ENCODE measurements at places on chromosomes 13 and 19.

DNA sequence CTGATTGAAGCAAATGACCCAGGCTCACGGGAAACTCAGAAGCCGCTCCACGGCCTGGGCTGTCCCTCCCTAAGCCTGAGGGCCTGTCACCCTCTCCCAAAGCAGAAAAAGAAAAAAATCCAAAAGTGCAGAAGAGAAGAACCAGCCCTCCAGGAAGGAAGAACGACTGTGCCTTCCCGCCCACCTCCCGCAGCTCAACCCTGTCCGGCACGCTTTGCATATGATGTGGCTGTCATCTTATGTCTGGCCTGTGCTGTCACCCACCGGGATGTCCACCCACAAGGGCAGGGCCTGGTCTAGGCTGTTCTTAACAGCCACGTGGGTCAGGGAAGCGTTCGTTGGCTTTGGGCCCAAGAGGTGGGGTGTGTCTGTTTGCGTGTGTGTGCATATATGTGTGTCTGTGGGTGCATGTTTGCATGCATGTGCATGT is 13.7 kb downstream of the ZBTB7A start:
- no peak for DNase-seq

DNA sequence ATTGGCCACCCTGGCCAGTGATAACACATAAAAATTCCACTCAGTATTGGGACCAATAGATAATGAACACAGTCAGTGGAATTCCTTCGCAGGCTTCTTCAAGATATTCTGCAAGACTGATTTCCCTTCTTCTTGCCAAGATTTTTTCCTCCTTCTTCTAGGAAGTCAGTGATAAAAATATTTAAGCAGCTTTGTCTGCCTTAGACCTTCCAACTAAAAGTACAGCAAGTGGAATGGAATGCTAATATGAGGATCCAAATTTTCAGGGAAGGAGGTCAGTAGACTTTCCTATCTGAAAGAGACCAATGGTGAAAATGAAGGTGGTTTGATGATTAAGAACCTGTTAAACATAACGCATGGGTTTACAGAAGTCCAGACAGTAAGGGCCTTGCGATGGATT is 9.6 kb downstream of the STARD13 start:
- DNase-seq: no peak

GRCh38 chr13:54424344-54424743 is 1395.7 kb downstream of the OLFM4 start:
- no peak for DNase-seq

GRCh38 chr13:25218019-25218418 is 45.9 kb upstream of the AMER2 start:
- DNase-seq: no peak

- no peak for DNase-seq
These were observed 20.0 kb downstream of the CPAMD8 start for GRCh38 chr19:17006579-17006978.

DNA sequence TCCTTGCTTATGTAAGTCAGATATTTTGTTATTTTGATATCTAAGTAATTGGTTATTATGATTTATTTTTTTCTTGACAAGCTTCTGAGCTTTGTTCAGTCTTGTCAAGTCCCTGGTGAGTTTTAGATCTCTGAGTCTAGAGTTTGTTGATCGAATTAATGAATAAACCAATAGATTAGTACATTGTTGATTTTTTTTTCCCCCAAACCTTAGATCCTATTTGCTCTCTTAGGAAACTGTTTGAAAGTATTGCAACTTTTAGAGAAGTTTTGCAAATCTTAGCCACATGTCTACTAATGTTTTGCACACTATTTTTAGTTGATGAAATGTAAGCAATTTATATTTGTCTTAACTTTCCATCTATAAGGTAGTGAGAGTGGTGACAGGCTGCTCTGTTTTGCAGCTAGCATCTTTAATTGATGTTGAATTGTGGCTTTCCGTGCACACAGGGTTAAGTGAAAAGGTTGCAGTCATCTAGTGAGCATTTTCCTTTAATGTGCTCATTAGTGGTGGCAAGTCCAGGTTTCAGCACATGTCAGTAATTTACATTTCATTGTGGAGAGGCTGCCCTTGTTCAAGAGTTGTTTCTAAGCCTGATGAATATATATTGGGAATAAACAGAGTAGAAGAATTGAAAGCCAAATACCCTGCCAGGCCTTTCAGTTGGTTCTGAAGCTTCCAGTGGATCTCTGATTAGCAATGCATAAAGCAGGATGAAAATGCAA is 86.3 kb downstream of the PCCA start:
- no peak for DNase-seq

- DNase-seq: no peak
These were observed 12.5 kb downstream of the INTS6 start for GRCh38 chr13:51440381-51440780.

DNA sequence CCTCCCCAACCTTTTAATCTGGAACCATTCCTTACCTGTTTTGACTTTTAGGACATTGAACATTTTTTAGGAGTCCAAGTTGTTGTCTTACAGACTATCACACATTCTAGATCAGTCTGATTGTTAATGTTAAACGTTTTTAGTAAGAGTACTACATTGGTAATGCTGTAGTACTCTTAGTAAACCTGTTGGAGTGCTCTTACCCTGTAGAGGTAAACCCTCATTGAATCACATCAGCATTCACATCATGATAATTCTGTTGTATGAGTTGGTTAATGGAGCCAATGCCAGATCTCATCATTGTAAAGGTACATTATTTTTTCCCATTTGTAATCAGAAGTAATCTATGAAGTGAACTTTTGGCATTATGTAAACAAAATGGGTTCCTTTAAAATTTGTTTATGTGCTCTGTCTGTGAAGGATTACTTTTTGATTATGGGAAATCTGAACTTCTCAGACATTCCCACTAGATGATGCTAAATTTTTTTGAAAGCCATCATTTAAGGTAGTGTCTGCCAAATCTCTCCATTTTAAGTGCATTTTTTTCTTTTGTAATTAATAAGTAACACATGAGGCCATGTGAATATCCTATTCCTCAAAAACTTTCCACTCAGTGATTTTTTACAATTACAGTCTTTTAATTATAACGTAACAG is 55.2 kb downstream of the VWA8 start:
- DNase-seq: no peak

DNA sequence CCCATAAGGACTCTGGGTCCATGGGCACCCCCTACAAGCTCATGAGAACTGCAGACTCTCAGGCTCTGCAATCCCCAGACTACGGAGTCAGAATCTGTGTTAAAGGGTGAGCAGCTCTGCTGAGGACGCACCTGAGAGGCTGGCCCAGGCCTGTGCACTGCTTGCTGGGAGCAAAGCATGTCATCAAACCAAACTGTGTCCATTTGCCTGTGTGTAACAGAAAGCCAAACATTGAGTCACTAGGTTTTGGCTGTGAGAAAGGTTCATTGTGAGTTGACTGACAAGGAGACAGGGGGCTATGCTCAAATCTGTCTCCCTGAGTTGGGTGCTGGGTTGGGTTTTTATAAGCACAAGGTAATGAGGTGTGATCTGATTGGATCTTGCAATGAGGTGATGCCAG is 22.1 kb upstream of the MTIF3 start:
- DNase-seq: no peak

DNA sequence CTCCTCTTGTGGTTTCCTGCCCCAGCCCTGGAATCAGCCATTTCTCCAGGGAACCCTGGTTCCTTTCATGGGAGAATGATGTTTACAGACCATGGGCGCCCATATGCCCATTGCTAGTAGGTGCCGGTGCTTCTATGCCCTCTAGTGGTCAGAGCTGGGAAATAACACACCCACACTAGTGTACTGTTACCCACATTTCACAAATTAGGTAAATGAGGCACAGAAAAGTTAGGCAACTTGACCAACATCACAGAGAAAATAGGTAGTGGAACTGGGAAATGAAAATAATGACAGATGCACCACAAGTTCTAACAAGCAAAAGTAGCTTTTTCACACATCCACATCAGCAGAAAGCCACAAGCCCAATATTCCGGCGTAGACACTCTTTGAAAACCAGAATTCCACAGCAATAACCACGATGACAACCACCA is 1.3 kb upstream of the CEACAM3 start:
- no peak for DNase-seq

DNA sequence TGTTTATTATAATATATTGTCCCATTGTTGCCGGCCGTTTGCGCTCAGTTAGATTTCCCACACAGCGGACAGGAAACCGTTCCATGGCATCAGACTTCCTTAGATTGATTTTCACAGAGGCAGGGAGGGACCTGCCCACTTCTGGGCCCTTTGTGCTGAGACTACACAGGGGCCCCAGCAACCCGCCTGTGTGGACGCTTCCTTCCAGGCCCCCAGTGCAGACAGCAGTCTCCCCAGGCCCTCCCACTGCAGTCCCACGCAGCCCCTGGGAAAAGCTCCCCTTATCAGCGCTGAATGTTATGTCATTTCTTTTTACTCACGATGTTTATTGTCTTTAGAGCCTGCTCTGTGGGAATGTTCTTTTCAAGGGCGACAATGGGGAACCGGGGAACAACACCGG is 351.7 kb upstream of the ARGLU1 start:
- peak; percentile 32 for DNase-seq

DNA sequence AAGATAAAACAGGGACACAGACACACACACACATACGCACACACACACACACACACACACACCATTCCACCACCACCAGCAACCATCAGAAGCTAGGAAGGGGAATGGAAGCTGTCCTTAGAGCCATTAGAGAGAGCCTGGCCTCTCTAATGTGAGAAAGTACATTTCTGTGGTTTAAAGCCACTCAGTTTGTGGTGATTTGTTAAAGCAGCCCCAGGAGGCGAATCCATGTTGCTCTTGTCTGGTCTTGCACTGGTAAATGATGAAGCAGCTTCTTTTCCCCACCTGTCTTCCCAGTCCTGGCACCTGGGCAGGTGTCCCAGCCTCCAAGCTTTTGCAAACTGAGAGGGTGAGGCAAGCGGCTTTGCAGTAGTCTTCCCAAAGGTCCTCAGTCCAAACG is 118.9 kb upstream of the KL start:
- DNase-seq: no peak

DNA sequence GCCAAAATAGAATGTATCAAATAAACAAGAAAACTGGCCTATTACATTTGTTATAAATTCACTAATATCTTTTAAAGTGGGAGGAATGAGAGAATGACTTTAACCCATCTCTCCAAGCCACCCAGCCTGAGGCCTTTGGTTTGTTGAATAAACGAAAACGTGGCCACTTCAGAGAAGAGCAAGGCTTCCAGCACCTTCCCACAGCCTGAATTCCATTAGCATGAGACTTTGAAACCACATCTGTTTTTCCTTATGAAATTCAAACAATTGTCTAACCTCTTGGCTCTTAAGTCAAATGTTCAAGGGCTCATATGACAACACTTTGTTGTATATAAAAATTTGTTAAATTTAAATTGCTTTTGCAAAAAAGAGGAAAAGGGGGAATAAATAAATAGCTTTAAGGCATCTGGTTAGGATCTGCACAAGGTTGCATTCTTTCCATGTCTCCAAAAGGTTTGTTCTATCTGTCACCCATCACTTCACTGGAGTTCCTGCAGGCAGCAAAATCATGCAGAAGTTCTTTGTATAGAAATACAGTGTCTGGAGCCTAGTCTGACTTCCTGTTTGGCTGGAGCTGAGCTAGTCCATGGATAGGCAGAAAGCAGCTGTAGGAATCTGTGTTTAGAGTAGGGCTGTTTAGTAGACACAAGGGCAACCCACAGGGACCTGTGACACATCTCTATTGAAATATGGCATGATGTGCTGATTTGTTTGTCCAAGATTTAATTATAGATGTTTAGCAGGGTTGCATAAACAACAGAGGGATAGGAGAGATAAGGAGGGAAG is 502.3 kb downstream of the KCTD12 start:
- DNase-seq: peak; percentile 89

DNA sequence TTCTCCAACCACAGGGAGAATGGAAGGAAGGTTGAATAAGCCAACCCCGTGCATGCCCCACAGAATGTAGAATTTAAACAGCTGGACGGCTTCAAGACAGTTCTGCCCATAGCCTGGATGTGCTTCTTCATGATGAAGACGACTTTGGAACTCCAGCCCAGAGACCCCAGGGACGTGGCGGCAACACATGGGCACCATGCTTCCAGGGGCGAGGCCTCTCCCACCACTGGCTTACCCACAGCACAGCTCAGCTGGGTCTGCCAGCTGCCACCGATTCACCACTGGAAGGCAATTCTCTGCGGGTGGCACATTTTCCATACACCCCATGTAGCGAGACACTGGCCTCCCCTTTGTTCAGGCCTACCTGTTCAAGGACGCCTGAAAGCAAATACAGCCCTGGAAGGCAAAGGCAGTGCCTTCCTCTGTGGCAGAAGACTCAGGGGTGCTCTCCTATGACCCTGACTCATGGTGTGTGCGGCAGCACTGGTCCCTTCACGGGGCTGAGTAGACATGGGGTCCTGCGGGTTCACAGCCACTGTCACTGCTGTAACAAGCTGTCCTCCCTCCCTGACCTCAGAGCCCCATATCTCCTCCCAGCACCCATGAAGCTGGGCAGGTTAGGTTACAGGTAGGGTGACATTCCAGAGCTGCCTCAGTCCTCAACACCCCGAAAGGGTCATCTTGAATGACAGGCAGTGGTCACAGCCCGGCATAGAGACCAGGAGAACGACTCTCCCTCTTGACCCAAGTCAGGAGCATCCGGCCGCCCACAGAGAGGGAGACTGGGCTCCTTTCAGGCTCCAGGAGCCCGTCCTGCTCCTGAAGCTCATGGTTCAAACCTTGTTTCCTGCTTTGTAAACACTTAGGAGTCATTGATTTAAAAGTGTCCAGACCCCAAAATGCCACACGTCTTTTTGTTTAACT is 72.7 kb downstream of the SPACA7 start:
- no peak for DNase-seq

DNA sequence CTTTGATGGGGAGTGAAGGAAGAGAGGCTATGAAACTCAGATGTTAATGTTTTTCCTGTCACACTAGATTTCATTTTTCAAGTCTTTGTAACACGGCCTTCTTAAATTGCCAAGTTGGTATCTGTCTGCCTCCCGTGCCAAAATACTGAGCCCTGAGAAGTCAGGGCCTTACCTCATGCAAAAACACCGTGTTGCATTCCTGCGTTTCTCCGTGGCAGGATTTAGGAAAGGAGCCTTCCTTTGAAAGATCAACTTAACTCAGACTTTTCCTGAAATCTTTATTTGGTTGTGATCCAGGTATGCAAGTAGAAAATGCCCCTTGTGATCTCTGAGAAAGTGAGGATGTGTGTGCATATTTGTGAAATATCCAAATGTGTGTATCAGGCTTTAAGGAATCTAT is 1291.0 kb upstream of the SLC10A2 start:
- no peak for DNase-seq

- no peak for DNase-seq
These were observed 929.0 kb downstream of the SLITRK6 start for GRCh38 chr13:84870190-84870589.

GRCh38 chr13:84569366-84569765 is 687.1 kb upstream of the SLITRK1 start:
- no peak for DNase-seq

DNA sequence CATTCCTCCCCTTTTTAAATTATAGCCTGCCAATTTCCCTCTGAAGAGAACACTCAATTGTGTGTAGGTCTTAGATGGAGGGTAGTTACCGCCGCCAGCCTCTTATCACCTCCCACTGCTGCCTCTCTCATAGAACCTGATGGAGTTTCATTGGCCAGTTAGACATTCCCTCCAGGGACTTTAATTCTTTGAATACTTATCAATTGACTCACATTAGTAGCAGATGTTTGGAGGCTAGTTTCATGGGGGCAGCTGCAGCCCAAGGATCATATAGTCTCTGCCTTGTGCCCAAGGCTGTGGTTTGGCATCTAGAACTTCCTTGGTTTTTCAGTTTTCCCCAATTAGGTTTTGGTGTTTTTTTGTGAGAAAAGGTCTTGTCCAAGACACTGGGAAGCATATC is 318.9 kb upstream of the HTR2A start:
- DNase-seq: peak; percentile 78

GRCh38 chr13:47206111-47206510 is 309.3 kb upstream of the HTR2A start:
- DNase-seq: no peak

- DNase-seq: no peak
These were observed 63.2 kb downstream of the CCDC70 start for GRCh38 chr13:51924756-51925544.

Measured in non-pigmented ciliary epithelial cell (primary cell).